ENCODE measurements at places on chromosomes 11 and 22.
A peak's percentile ranks its signal among the peaks of the same experiment; 100 is the strongest.

- peak; percentile 79 for DNase-seq
Measured at GRCh38 chr11:8201644-8202365, 33.0 kb upstream of the RIC3 start.

GRCh38 chr11:69440876-69441275 is 40.6 kb upstream of the LINC01488 start:
- no peak for DNase-seq

- no peak for DNase-seq
Measured at GRCh38 chr22:44373234-44373633, 60.5 kb upstream of the SHISAL1 start.

- DNase-seq, result peak; percentile 8
Measured at GRCh38 chr22:42022162-42022847, 23.7 kb downstream of the WBP2NL start.
